Amniotic epithelial cell (primary cell): ENCODE measurements at places on chromosomes 16 and 17.

GRCh38 chr17:71145486-71145885, 975.3 kb upstream of the SOX9 start:
- DNase-seq, result peak; percentile 7

DNA sequence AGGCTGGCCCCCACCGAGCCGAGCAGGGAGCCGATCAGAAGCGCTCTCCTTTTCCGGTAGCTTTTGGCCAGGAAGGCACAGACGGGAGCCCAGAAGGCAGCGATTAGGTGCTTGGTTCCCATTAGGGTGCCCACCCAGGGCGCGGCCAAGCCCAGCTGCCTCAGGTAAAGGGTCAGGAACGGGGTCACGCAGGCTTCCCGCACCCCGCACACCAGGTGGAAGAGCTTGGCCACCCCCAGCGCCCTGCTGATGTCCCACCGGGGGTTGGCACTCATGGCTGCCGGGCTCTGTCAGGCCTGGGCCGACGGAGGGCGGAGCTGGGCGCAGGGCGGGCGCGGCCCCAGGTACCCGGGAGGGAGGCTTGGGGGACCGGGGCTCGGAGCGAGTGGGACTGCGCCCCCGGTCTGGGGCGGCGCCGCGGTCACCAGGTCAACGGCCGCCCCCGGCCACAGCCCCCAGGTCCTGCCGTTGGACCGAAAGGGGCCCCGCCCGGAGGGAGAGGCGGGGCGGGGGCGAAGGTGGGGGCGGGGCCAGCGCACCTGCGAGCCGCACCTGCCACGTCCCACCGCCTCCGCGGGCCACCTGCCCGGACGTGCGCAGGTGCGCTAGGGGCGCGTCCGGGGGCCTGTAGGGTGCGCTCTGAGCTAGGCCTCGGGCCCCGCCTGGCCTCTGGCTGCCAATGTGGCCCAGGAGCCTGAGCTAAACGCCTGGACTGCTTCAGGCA, at the start of gene MFSD6L:
TSS of gene MFSD6L (minus strand) at position 520 of the 724 bp plus-strand sequence. CDS start at position 275, 245 bp downstream.
- no peak for DNase-seq

DNA sequence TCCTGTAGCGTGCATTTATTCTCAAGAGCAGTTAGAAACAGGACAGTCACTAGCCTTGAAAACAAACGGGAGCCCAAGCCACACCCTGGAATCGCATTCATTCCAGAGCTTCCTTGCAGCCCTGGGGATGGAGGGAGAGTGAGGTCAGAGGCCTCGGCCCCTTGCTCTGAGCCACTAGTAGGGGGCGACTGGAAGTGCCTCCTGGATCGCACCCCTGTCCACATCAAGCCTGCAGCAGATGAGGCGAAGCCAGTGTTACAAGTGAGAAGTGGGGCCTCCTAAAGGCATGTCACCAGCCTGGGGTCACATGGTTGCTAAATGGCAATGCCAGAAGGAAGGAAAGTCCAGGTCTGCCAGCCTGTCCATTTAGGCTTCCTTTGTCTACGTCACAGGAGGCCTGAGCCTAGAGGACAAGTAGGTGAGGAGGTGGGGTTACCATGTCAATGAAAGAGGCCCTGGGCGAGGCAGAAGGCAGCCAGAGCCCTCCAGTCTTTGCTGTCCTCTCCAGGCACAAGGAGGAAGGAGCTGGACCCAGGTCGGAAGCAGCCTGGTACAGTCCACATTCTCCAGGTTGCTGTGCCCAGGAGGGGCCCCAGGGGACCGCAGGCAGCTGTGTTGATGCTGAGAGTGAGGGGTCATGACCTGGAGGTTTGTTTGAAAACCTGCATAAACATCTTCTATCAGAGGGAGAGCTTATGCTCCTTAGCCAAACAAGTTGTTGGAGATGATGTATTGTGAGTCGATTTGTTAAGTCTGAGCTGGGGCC, 3.0 kb upstream of the RCVRN start:
- no peak for DNase-seq

DNA sequence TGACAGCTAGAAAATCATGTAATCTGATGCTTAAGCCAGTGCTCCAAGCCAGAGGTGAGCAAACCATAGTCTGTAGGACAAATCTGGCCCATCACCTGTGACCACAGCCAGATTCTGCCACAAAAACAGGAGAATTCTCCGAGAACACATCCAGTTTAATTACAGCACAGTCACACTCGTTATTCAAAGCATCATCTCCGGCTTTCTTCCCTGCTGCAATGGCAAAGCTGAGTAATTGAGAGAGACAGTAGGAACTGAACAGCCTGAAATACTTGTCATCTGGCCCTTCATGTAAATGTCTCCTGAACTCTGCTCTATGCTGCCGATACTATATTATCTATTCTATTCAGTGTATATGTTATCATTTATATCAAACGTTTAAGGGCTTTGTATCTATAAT, 121.4 kb upstream of the FOXF1 start:
- no peak for DNase-seq

GRCh38 chr17:42623732-42624596, 14.5 kb downstream of the TUBG1 start:
- peak; percentile 18 for DNase-seq
